Stimulated activated CD8-positive, alpha-beta memory T cell treated with anti-CD3 and anti-CD28 coated beads, Interleukin-4, amount 100 ng/mL, for 48 hours (primary cell): ENCODE measurements at places on chromosomes 5 and 9.

DNA sequence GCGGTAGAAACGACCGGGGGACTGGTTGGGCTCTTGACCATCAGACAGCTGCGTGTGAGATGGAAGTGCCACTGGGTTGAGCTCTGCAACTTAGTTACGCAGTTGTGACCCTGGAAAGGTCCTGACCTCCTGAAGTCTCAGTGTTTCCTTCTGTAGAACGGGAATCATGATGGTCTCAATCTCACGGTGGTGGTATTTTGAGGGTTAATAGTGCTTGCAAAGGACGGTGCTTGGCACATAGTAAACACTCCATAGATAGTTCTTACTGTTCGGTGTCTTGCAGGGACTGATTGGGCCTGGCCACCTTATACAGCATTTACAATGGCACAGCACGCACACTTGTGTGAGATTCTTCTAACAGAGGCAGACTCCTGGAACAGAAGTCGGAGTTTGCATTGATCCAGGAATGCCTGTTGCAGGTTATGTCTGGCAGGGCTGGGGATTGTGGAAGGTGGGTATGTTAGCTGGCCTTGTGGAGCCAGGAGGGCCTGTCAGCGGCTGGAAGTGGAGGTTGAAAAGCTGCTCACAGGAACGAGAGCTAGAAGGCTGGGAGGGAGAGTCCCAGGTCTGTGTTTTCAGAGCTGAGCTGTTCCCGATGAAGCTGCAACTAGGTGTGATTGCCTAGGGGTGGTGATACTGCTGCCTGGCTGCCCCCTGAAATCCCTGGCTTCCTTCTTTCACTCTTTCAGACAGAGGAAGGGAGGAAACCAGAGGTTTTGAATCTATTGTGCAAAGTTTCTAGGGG is 962 bp upstream of the TXN start:
- DNase-seq, result peak; percentile 38

- no peak for DNase-seq
Measured at GRCh38 chr9:114364134-114365041, 23.4 kb downstream of the AKNA start.

DNA sequence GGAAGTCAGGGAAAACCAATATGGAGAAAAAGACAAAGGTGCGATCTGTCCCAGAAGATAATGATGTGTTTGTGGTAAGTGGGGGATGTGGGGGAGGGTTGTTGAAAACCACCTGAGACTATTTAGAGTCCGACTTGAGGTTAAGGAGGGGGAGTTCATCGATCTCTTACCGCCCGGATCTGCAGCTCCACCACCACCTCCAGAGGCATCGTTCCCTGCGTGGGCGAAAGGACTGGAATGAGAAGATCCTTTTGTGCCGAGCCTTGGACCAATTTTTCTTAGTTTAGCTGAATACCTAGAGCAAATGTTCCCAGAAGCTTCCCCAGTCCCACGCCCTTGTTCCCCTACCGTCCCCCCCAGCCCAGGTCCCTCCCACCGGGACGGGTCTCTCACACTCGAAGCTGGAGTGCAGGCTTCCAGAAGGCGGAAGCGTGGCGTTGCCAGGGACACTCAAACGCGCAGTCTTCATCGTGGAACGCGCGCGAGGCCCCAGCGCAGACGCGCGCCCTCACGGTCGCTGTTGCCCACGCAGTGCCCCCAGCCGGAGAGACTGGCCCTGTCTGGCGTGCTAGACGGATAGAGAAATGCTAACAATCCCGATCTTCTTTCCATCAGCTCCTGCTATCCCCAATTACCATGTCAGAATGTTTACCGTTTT is at the start of gene SPATA6L:
Gene SPATA6L (minus strand): TSS at position 439 of the 658 bp plus-strand sequence. CDS start 230 bp downstream, at position 209.
- DNase-seq, result peak; percentile 61

DNA sequence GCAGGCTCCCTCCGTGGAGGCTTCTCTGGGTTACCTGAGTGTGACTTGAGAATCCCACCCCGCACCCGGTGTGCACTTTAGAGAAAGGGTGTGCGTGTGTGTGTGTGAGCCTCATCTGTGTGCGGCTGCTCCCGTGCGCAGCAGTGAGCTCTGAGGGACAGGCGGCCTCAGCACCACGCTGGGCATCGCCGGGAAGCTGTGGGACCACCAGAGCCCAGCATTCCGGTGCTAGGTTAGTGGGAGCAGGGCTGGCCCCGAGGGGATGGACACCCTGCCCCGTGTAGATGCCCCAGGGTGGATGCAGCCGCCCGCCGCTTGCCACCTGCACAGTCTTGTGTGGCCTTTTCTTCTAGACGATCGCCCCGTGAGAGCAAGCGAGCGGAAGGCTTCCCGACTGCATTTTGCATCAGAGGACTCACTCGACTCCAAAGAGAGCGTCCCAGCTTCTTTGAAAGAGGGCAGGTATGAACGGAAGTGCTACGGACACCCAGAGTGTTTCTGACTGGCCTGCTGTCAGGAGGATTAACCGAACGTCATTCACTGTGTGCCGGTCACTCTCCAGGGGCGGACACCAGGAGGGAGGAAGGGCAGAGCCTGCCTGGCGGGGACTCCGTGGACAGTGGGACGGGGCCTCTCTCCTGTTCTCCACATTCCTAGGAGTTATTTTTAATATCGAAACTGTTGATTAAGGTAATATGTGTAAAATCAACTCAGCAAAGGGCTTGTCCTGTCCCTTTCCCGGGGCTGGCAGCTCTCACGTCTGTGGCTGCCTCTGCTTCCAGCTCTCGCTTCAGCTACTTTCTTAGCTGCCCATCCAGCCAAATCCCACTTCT is 12.2 kb downstream of the CEP72 start:
- DNase-seq, result no peak

DNA sequence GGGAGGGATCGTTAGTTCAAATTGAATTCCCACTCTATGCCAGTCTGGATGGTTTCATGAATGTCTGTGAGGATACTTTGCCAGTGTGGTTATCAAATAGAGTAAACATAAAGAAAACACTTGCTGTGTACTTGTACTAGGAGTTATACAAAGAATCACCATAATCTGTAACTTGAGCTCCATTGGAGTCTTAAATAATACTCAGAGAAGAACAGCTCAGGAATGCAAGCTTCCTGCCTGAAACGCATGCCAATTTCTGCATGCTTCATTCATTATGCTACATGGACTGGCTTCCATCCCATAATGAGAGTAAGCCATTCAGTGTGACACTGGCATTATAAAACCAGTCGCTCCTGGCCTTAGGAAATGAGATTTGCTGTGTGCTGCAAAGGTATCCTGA is 351.4 kb downstream of the SEMA5A start:
- no peak for DNase-seq

- DNase-seq, result peak; percentile 77
Measured at GRCh38 chr9:135797507-135798262, 95.7 kb downstream of the KCNT1 start.

GRCh38 chr9:69805962-69806515 is 14.6 kb upstream of the CFAP95 start:
- no peak for DNase-seq

DNA sequence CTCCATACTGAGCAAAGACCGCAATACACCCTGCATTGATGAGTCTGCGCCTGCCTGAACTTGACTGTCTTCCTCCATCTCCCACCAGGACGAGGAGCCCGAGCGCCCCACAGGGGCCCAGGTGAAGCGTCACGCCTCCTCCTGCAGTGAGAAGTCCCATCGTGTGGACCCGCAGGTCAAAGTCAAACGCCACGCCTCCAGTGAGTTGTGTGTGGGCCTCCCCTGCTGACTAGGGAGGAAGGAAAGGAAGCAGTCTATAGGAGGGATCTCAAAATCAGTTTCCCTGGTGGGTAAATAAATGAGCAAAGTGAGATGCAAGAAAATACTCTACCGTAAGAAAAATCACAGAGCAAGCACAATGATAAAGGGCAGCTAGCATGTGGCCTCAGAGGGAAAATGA is 22.8 kb upstream of the GRPEL2 start:
- DNase-seq, result no peak

DNA sequence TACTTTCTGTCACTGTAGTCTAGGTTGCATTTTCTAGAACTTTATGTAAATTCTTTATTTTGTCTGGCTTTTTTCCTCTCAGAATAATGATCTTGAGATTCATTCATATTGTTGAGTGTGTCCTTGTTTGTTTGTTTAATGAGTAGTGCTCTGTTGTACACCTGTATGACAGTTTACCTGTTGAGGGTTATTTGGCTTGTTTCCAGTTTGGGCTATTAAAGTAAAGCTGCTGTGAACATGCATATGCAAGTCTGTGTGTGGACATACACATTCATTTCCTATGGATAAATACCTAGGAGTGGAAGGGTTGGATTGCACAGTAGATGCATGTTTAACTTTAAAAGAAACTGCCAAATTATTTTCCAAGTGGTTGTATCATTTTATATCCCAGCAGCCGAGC is 30.4 kb downstream of the MVB12B start:
- no peak for DNase-seq

- DNase-seq, result no peak
Measured at GRCh38 chr9:4630836-4631235, 31.3 kb upstream of the PLPP6 start.

- peak; percentile 46 for DNase-seq
Measured at GRCh38 chr9:7533376-7534090, 266.0 kb downstream of the DMAC1 start.

GRCh38 chr5:33118761-33119415 is 321.9 kb upstream of the TARS1 start:
- DNase-seq, result no peak

- DNase-seq, result no peak
Measured at GRCh38 chr5:124398460-124398859, 348.0 kb downstream of the ZNF608 start.

DNA sequence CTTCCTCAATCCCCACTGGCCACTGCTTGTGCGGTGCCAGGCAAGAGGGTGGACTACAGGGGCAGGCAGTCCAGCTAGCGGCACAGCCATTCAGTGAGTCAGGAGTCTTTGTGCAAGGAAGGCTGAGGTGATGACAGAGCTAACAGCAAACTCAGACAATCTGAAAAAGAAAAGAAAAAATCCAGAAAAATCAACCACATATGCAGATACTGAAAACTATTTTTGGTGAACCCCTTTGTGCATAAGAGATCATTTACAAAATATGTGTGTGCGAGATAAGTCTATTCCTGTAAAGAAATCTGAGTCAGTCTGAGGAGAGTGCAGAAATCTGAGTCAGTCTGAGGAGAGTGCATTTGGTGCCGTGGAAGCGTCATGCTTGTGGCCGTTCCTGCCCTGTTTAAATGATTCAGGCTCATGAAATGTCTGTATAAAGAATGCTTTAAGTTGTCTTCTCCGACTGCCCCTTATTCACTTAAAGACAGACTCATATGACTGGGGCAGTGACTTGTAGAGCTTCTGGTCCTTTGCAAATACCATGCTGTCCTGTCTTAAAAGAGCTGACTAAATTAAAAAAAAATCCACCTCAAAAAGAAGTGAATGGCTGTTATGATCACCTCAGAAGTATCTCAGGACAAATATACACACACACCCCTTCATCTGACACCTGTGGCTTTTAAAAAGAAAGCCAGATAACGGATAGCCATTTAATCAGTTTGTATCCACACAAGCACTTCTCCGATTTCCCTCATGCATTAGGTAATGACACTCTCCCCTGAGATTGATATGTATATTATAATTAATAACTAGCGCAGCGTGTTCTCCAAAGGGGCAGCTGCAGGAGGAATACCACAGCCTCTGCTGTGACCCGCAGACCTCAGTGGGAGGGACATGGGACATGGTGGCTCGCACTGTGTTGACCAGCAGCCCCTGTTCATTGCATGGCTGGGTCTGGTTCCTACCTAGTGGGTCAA is 47.3 kb downstream of the TRIO start:
- DNase-seq, result no peak

GRCh38 chr9:32382565-32383320 is 1.7 kb upstream of the ACO1 start:
- DNase-seq, result no peak

DNA sequence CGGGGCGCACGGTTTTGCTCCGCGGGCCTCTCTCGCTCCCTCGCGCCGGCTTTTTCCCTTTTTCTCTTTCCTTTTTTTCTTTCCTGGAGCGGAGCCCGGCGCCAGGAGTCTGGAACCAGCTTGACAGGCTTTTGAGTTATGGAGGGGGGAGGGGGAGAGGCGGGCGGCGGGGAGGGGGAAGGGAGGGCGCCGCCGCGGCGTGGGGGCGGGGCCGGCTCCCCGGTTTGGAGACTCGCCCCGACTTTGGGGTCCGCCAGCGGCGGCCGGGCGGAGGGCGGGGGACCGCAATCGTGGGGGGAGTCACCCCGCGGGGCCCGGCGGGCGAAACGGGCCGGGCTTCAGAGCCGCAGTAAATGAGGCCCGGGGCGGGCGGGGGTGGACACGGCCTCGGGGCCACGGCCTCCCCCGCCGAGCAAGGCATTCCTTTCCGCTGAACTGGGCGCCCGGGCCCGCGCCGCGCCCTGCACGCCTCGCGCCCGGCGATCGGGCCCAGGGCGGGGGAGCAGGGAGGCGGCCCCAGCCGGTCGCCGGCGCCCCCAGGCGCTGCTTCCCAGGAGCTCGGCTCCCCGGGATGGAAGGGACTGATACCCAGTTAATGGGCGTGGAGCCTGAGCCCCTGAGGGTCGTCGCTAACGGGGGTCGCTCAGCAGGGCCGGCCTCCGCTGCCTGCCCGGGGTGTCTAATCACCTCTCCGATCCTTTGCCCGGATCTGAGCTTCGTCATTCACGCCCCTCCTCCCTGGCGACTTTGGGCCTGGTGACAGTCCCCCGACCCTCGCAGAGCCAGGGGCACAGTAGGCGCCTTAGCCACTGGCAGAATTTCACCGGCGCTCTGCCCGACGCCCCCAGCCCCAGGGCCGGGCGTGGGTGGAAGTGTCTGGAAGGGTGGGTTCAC is 138.1 kb downstream of the C9orf50 start:
- DNase-seq, result peak; percentile 53

- DNase-seq, result no peak
Measured at GRCh38 chr9:5651246-5651645, 22.3 kb downstream of the RIC1 start.
